ENCODE measurements at places on chromosomes 4 and X.

DNA sequence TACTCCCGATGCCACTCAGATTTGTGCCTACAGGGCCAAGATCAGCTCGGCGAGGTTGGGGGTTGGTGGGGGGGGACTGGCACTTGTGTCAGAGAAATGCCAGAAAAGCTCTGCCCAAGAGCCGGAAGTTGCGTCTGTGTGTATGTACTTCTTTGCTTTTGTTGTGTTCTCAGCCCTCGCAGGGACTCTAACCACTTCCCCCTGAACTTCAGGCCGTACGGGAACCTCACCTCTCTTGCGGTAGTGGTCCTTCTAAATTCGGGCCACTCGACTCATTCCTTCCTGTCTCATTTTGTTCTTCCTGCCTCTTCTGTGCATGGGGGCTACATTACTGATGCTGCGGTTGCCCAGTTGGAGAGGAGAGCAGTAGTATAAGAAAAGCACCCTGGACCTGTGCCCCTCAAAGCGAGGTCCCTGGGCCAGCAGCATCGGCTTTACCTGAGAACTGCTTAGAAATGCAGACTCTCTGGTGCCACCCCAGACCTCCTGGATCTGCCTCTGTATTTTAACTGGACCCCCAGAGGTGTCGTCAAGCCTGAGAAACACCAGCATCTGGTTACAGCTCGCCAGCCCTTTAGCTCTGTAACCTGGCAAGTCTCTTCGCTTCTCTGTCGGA, 146.3 kb upstream of the RPS6KA3 start:
- DNase-seq = no peak

GRCh38 chr4:148692242-148692641, 250.0 kb upstream of the NR3C2 start:
- DNase-seq = no peak

GRCh38 chr4:6329478-6330383, 60.1 kb downstream of the WFS1 start:
- no peak for DNase-seq

DNA sequence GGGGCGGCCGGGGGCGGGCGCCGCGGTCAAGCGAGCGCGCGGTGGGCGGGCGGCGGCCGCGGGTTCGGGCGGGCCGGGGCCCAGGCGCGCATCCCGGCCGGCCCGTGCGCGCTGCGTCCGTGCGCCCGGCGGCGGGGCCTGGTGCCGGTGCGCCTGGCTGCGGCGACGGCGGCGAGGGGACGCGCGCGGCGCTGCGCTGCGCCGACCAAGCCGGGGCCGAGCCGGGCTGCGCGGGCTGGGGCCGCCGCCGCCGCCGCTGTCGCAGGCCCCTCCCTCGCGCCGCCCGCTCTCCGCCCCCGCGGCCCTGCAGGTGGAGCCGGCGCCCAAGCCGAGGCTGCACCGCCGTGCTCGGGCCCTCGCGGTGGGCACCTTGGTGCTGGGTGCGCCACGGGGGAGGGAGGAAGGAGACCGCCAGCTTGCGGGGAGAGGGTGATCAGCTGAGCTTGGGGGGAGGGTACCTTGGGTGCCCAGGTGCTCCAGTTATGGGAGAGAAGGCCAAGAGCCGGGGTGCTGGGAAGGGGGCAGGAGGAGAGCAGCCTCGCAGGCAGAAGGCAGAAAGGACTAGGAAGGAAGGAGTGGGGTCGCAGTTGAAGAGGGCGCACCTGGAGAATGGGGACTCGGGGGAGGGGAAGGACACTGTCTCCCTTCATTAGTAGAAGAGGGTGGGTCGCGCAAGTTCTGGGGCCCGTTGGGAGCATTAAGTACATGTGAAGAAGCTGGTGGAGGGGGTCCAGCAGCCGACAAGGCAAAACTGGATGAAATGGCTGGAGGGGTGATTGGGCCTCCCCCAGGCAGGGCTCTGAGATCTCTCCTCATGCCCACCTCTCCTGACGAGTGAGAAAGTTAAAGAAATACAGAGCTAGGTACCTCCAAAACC, at the start of gene PPP2R2C:
Gene PPP2R2C (minus strand): TSS at position 228 of the 877 bp plus-strand sequence. CDS start 385 bp downstream, outside the sequence.
- DNase-seq = no peak

GRCh38 chrX:29724316-29724715, 491.0 kb upstream of the MAGEB2 start:
- no peak for DNase-seq

GRCh38 chr4:101186567-101187184, 160.7 kb downstream of the PPP3CA start:
- DNase-seq = no peak

DNA sequence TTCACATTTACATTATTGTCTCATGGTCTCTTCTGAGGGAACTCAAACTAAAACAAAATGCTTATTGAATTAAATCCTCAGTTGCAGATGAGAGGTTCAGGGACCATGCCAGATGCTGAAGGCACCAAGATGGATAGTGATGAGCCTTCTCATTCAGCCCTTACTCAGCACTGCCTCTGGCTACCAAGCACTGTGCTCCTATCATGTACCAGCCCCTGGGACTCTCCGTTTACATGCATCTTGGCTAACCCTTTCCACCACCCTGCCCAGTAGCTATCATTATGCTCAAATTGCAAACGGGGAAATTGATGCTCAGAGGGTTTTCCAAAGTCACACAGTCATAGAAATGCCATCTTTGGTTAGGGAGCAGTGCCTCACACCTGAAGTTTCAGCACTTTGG, 22.6 kb upstream of the TMEM184C start:
- DNase-seq = no peak

DNA sequence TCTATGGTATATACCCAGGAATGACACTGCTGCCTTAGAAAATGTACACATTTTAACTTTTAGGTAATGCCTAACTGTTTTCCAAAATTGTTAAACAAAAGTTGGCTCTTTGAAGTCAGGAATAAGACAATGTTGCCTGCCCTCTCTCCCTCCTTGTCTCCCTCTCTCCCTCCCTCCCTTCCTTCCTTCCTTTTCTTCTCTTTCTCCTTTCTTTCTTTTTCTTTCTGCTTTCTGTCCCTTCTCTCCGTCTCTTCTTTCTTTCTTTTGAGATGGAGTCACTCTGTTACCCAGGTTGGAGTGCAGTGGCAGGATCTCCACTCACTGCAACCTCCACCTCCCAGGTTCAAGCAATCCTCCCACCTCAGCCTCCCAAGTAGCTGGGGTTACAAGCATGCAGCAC, 4.6 kb upstream of the TMA16 start:
- no peak for DNase-seq

Measured in D721Med (cell line).